ENCODE measurements at places on chromosomes 1 and 21.

- no peak for DNase-seq
Measured at GRCh38 chr1:202580619-202581018, 129.6 kb downstream of the SYT2 start.

DNA sequence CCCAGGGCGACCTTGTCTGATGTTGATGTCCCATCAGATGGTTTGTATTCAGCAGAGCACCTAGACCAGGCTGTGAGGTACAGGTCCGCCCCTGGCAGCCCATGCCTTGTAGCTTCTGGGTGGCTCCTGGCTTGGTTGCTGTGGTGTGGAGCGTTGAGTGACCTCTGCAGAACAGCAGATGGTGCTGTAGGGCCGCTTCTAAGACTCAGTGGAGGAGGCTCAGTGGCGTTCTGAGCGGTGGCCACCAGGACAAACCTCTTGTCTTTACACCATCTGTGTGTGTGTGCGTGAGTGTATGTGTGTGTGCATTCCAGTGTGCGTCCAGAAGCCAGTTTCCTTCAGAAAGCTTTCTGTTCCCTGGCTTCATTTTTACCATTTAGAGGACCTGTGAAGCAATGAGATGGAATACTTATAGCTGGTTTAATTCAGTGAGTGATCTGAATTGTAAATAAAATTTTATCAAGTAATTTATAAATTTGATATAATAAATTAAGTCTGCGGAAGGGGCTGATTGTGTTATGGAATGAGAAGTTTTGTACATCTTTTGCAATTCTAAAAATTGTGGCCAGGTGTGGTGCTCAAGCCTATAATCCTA lies 66.1 kb downstream of the ADARB1 start:
- peak; percentile 62 for DNase-seq

DNA sequence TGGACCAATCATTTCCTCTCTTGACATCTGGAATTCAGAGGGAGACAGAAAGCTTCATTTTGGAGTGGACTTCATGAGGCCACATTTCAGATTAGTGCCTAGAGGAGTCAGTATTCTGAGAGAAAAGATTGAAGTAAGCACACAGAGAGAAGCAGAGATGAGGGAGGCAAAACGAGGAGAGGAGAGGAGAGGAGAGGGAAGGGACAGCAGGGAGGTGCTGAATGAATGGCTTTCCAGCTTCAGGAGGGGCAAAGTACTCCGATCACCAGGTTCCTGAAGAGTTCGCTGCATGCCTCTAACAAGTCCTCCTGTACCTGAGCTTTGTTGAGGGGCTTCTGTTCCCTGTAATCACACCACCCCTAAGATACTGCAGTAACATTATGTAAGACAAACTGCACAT lies 76.0 kb downstream of the NRIP1 start:
- no peak for DNase-seq

DNA sequence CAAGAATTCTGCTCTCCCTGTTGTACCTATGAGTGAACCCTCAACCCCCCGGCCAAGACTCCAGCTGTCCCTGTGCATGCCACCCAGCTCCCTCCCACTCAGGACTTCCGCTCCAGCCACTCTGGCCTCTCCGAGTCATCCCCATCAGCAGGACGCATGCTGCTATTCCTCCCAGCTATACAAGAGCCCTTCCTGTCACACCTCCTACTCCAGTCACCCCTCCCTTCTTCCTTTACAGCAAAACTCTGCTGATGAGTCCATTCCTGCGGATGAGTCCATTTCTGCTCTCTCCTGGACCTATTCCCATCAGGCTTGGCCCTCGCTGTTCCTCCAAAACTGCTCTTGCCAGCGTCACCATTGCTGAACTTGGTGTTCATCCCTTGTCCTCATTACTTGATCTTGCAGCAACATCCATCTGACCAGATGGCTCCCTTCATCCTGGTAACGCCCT lies 42.2 kb downstream of the H3-3A start:
- no peak for DNase-seq

DNA sequence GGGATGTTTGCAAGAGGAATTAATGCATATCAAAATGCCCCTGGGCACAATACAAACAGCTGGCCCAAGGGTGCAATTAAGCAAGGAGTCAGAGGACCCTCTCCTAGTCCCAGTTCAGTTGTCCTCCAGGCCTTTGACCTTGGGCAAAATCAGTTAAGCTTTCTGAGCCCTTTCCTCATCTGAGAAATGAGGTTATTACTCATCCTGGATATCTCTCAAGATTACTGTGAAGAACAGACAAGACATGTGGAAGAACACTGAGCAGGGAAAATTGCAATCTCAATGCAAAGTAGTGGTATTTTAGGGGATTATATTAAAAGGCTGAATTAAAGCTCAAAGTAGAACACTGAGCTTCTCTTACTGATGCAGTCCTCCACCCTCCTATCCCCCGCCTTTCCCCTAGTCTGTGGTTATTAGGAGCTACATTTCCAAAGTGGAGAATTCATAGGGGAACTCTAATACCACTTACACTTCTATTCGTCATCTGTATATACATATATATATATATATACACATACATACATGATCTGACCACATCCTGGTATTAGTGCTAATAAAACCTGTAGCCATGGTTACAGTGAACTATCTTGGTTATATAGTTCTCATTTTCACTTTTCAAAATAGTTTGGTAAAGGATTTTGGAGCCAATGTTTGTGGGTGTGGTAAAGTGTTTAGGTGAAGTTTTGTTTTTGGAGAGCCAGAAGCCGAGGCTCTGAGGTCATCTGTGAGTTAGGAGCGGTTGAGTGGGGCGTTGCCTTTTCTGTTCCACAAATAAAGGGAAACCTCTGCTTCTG lies 18.1 kb downstream of the KIAA0040 start:
- no peak for DNase-seq

DNA sequence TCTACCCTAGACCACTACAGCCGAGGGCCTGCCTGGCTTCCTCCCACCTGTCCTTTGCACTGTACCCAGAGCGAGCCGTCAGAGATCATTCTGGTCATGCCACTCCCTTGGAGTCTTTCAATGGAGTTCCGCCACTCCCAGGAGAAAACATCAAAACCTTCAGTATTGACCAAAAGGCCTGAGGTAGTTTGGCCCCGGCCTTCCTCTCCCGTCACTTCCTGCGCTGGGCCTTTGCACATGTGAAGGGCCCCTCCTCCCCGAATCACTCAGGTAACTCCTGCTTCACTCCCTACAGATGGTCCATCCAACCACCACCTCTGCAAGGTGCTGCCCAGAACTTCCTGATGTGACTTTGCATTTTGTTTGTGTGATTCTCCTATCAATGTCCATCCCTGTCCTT lies 26.6 kb downstream of the UBE2G2 start:
- DNase-seq = no peak
